ENCODE measurements at places on chromosomes 11 and 22. TPM values are rescaled to one million over a fixed set of nuclear protein-coding genes. Genes with fewer than 3 reads are reported as not detected.
A peak's percentile ranks its signal among the peaks of the same experiment; 100 is the strongest.

DNA sequence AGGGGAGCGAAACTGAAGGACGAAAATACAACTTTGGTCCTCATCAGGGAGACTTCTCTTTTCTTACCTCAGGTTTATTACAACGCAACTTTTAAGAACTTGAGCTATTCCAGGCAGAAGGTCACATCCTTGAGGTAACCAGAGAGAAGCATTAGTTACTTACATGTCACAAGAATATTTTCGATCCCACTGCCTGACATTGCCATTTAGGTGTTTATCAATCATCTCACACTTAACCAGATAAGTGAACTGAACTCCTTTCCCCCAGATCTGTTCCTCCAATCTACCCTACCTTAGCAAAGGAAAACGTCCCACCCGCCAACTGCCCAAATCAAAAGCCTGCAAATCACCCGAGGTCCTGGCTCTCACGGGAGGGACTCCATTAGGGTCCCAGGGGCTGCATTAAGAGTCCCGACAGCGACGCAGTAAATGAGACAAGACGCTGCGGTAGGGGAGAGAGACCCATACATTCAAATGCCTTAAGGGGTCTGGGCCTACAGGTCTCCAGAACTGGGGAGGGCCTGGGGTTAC lies 734 bp downstream of the ZNF280B start:
- DNase-seq = no peak

DNA sequence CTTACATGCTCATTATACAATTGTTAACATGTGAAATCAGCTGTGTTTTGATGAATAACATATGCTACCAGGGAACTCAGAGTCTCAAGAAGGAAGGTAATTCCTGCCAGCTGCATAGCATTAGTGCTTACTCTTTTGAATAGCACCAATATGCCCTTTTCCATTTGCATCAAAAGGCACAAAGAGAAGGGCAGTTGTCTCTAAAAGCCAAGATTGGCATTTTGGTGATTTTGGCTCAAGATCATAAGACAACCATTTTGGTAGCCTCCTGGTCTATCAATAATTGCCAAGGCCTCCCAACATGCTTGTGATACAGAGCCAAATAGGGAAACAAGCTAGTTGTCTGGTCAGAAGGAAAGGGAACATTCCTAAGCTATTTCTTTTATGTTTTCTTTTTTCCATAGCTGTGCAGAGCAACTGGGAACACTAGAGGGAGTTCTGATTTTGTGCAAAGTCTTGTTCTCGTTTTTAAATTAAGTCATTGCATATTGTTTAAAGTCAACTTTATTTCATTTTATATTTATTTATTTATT lies 416.7 kb upstream of the CHORDC1 start:
- DNase-seq = peak; percentile 67

DNA sequence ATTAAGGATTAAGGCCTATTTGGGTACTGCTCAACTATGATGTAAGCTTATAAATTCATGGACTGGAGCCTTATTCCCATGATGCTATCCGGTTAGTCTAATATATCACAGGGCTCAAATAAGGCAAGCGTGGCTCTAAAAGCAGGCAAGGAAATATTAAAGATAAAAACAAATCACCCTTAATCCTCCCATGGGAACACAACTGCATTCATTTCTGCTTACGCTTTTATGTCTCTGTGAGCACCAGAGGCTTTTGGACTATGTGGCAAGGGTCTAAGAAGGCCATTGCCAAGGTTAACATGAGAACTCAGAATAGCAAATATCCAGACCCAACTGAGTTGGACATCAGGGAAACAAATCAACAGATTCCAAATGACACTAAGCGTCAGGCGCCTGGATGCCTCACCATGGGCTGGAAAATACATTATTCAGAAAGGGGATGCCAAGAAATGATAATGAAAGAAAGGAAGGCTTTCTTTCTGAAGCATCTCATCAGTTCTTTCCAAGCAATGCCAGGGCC lies 138.1 kb downstream of the SLC1A2 start:
- DNase-seq = peak; percentile 22

DNA sequence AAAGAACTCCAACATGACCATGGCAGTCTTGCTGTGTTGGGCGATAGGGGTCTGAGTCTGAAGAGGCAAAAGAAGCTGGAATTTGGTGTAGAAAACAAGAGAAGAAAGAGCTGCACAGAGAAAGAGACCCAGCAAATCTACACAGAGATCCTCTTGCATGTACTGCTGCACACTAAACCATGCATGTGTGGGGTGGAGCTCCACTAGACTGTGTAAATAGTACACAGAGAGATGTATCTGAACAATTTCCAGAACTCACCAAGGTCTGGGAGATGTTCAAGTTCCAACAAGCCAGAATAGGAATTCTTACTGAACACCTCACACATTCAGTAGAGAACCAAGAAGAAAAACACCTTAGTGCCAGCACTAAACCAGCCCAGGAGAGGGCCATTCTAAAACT lies 42.3 kb downstream of the CSF2RB start:
- DNase-seq = no peak

GRCh38 chr22:47190276-47190956 lies 428.0 kb downstream of the TBC1D22A start:
- no peak for DNase-seq

GRCh38 chr11:133945087-133945974 lies 11.4 kb downstream of the IGSF9B start:
- no peak for DNase-seq

- no peak for DNase-seq
These were observed 16.7 kb upstream of the PHF21B start for GRCh38 chr22:45026511-45026910.

DNA sequence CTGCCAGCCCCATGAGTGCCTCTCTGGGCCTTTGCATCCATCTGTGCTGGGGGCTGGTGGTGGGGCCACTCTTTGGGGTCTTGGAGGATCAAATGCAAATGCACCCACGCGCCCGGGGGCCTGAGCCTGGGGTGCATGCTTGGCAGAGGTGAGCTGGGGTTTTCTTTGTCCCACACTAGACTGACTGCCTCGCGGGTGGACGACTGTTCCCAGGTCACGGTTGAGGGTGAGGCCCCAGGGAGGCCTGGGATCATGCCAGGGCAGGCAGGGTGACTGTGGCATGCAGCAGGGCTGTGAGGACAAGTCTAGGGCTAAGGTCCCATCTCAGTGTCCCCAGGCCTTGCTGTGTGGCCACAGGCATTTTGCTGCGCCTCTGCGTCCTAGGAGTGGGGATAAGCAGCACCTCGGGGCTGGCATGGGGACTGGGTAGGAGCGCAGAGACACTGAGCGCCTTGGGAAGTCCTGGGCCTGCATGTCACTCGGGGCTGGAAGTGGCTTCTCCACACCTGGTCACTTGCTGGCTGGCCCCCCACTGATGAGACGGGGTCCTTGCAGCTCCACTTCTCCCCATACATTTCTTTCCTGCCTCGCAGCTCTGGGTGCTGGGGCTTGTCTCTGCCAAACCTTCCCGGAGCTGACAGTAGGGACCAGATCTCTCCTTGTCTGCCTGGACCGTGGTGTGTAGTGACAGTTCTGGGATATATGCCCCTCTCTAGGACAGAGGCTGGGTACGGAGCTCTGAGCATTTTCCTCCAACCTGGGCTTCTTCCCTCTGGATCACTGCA lies 133.1 kb downstream of the CTTN start:
- DNase-seq = peak; percentile 59

- DNase-seq = no peak
These were observed 13.5 kb downstream of the SPTBN2 start for GRCh38 chr11:66715346-66716085.

DNA sequence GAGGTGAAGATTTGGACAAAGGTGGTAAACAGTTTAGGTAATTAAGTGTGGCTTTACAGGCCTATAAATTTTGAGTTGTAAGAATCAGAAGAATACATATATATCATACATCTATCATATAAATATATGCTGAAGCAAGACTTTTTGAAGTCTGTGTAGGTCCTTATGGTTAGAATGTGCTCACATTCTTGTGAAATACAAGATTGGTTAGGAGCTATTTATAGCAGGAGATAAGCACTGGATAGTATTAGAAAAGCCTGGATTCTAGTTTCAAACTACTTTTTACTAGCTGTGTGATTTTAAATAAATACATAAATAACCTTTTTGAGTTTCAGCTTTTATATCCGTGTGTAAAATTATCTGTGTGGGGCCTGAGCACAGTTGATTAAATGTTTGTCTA lies 42.3 kb downstream of the ANKRD42 start:
- no peak for DNase-seq

DNA sequence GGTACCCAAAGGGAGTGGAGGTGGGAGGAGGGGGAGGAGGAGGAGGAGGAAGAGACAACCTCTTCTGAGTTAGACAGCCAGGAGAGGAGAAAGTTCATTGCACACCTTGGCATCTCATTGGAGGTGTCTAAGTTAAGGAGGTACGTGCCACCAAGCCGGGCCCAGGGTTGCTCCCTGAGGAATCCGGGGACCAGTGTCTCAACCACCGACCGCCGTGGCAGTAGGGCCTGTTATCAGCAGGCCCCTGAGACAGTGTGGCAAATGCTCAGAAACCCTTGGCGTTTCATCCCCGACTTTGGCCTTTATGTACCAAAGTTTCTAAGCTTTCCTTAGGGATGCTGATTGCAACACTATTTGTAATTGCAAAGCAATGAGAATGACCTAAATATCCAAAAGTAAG lies 95.0 kb upstream of the NNMT start:
- DNase-seq = no peak

DNA sequence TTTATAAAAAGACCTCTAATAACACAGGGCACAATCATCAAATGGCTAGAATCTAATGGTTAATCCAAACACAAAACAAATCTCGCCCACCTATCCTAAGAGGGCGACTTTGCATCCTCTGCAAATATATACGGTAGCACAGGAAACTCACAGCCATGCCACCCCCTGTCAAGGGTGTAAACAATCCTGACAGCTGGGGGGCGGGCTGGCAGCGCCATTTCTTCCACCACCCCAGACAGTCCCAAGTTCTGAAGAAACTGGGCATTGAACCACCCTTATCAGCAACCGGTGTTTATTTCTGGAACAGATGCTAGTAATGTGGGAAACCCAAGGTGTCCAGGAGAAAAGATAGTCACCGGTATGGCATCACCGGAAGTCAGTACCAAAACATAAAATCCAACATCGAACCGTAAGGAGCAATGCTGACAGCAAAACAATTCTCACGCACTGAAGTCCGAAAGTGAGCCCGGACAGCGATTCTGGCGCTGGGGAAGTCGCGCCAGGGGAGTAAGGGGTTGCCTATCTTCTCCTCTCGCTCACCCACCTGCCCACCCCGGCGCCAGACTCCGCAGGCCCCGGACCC lies 825 bp downstream of the FBXO3 start:
- DNase-seq = no peak

GRCh38 chr22:43135565-43135964 lies 7.6 kb downstream of the MCAT start:
- no peak for DNase-seq

GRCh38 chr22:46763051-46763705 lies 728 bp downstream of the TBC1D22A start:
- no peak for DNase-seq

- DNase-seq = peak; percentile 75
These were observed 36.0 kb downstream of the LRFN4 start for GRCh38 chr11:66892911-66893310.

DNA sequence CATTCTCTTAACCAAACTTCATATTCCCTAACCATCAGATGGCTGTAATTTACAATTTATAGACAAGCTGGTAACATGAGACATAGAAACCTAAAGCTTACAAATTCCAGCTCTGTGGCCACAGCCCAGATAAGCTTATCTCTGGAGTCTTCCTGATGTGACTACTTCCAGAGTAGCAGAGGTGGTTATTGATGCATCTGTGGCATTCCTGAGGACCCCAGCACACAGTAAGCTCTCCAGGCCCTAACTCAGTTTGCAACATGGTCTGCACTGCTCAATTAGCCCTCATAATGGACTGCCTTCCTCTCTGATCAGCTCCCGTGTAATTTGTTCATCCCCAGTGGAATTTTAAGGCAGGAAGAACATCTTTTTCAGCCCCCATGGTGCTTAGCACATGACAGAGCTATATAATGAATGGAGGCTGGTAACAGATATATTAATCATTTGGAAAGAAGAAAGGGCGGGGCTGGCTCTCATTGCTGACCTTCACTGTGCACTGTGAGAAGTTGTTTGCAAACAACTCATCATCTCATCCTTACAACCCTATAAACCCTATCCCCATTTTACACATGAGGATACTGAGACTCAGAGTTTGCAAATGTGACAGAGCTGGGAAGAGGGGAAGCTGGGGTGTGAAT lies 30.1 kb upstream of the KCNJ11 start:
- no peak for DNase-seq

DNA sequence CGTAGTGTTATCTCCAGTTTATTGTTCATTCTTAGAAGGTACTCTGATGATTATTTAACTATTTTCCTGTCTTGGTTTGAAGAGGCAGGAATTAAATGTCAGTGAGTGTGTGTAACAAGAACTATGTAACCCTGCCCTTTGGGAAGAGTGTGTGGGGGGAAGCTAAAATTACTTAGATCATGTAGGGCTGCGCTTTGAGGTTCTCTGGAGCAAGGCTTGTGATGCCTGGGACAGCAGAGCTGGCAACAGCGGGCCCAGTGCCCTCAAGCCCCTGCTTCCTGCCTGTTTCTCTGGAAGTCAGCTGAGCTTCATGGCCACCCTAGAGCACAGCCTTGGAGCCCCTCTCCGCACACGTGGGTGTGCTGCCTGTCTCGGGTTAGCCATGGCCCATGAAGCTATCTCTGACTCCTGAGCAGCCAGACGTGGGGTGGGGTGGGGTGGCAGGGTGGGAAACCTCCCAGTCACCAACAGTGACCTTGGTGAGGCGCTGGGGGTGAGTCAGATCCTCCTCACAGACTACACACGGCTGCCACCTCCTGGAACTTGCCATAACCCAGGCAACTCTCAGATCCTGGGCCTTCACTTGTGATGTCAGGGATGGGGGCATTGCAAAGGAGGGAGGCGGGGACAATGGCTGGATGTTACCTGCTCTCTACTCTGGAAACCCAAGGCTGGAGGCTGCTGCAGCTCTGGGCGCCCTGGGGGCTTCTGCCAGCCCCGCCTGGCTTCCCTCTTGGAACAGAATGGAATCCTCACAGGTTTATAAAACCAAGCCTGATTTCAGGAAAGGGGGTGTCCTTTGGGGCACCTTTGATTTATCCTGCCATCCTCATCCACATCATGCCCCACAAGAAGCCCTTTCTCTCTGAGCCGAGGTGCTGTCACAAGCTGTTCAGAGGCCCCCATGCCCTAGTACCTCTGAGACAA lies 88.6 kb downstream of the SNX19 start:
- peak; percentile 92 for DNase-seq

- no peak for DNase-seq
These were observed 10.7 kb upstream of the SESN3 start for GRCh38 chr11:95241681-95242081.

DNA sequence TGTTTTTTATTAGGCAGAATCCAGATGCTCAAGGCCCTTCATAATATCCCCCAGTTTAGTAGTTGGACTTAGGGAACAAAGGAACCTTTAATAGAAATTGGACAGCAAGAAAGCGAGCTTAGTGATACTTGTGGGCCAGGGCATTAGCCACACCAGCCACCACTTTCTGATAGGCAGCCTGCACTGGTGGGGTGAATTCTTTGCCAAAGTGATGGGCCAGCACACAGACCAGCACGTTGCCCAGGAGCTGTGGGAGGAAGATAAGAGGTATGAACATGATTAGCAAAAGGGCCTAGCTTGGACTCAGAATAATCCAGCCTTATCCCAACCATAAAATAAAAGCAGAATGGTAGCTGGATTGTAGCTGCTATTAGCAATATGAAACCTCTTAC lies 1.4 kb downstream of the HBB start:
- DNase-seq = no peak

- DNase-seq = no peak
These were observed 176.9 kb downstream of the MN1 start for GRCh38 chr22:27624705-27625104.

The CDON gene
- polyA plus RNA-seq = 0.45 TPM

The TIMP3 gene
- 198 TPM for polyA plus RNA-seq

The NXPE4 gene
- polyA plus RNA-seq = 0.34 TPM

The FOXRED1 gene
- 37.1 TPM for polyA plus RNA-seq

The LINC01488 gene
- polyA plus RNA-seq = not detected

The ILK gene
- polyA plus RNA-seq = 149 TPM

The CECR2 gene
- 0.58 TPM for polyA plus RNA-seq

The LIPT2 gene
- 8.9 TPM for polyA plus RNA-seq

All from kidney (tissue), 22 donors.